ENCODE measurements at places on chromosomes 5 and 9. TPM values are rescaled to one million over a fixed set of nuclear protein-coding genes. Genes with fewer than 3 reads are reported as not detected.

The EIF4E1B gene
- total RNA-seq: not detected

The MYMK gene
- total RNA-seq: not detected

The TBC1D13 gene
- total RNA-seq: 10.8 TPM

The VDAC1 gene
- 228 TPM for total RNA-seq

The ADAMTSL1 gene
- 37.5 TPM for total RNA-seq
